NCI-H1417 (cell line): ENCODE measurements at places on chromosomes 3 and 15.

GRCh38 chr15:92812271-92812670, 87.9 kb upstream of the CHD2 start:
- peak; percentile 55 for DNase-seq

GRCh38 chr3:42122261-42123011, 31.3 kb downstream of the TRAK1 start:
- DNase-seq = no peak

DNA sequence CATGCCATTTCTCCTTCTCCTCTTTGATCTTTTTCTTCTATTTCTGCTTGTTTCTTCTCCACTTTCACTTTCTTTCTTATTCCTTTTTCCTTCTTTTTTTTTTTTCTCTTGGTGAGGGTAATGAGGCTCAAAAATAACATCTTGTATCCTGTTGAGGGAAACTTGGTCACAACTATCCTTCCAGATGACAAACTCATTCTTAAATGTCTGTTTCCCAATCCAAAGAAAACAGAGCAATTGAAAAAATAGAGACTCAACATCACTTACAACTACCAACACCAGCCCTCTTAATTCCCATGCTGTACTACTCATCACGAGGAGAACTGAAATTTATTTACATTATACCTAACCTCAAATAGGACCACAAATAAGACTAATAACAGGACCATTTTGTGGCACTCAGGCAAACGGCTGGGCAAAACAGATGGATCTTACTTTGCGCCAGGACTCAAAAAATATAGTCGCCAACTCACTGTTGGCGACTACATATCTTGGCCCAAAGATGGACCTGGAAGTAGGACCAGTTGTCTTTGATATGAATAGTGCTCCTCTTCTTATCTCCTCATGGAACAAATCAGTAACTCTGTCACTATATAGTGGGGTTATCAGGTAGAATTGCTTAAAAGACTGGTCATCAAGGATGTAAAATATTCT, 343.9 kb downstream of the ZBTB20 start:
- DNase-seq = no peak

DNA sequence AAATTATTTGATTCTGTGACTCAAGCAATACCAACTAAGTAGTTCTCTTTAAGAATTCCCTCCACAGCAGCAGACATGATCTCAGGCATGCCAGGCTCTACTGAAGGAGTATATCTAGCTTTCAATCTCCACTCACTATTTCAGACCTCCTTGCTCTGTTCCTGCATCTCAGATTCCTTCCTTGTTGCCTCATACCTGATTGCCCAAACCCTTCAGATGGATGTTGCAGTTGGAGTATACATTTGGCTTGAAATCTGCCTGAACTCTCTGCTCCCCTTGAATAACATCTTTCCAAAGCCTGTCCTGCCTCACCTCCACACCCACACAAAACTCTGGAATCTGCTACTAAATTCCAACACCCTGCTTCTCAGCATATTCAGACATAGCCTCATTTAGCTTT, 19.8 kb upstream of the TM4SF4 start:
- DNase-seq = no peak

DNA sequence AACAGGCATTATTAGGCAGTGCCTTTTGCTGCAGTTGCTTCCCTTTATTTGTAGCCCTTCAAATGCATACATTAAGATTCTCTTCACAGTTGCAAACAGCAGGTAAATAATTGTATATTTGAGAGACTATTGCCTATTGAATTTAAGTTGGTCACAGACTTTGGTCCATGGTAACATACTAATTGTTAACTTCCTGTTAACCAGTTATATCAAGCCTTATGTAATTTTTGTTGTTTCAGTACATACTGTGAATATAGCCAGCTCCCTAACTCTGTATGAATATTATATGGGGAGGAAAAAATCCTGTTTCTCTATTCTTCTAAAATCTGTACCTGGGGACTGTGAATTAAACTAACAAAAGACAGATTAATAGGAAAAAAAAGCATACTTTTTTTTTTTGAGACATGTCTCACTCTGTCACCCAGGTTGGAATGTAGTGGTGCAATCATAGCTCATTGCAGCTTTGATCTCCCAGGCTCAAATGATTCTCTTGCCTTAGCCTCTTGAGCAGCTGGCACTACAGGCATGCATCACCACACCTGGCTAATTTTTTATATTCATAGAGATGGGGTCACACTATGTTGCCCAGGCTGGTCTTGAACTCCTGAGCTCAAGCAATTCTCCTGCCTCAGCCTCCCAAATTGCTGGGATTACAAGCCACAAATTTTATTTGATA, 53.2 kb downstream of the CHL1 start:
- no peak for DNase-seq

DNA sequence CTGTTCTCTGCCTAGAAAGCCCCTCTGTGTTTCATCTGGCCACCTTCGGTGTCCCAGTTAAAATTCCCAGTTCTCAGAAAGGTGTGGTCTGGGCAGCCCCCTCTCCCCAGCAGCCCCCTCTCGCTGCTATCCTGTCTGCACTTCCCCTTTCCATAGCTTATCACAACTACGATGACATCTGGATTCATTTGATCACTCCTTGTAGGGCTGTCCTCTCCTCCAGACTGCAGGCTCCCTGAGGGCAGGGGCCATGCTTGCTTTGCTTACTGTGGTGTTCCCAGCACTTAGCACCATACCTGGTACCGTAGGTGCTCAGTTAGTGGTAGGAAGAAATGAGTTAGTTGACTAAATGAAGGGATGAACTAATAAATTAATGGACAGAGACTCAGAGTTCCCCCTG, 26.3 kb upstream of the GOLGA6C start:
- no peak for DNase-seq

- no peak for DNase-seq
Observed at GRCh38 chr3:78495301-78495700, 1272.5 kb downstream of the ROBO1 start.

DNA sequence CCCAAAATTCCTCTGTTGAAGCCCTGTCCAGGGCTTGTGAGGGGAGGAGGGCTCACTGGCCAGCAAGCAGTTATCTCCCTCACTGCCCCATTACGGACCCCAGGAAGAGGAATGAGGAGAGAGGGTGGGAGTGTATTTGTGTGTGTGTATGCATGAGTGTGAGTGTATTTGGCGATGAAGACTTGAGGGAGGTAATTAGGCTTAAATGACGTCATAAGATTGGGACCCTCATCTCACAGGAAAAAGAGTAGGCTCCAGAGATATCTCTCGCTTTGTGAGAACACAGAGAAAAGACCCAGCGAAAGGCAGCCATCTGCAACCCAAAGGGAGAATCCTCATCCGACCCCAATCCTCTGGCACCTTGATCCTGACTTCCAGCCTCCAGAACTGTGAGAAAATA, 32.2 kb downstream of the ADCY5 start:
- no peak for DNase-seq

GRCh38 chr3:195892105-195893043, 16.0 kb downstream of the TNK2 start:
- peak; percentile 61 for DNase-seq

- no peak for DNase-seq
Observed at GRCh38 chr15:97545799-97546198, 414.7 kb upstream of the ARRDC4 start.

DNA sequence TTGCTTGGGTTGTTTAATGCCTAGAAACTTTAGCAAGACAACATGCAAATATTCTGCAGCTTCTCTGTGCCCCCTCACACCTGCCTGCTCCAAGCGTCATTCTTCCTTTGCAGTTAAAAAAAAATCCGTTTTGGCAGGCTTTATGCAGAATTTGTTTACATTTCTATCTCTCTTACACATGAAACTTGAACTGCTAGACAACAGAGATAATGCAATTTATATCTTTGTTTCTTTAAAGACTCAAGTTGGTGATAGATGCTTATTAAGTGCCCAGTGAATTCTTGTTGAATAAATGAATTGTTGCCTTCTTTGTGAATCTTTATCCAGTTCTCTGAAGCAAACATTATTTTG, 53.2 kb downstream of the CHST2 start:
- no peak for DNase-seq

GRCh38 chr3:138694287-138695007, 85.9 kb downstream of the FAIM start:
- DNase-seq = no peak

DNA sequence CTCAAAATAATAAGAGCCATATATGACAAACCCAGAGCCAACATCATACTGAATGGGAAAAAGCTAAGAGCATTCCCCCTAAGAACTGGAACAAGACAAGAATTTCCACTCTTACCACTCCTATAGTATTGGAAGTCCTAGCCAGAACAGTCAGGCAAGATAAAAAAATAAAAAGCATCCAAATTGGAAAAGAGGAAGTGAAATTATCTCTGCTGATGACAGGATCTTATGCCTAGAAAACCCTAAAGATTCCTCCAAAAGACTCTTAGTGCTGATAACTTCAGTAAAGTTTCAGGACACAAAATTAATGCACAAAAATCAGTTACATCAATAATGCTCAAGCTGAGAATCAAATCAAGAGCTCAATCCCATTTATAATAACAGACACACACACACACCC, 45.9 kb upstream of the SLC2A2 start:
- DNase-seq = no peak

- DNase-seq = no peak
Observed at GRCh38 chr3:38526792-38527191, 30.7 kb downstream of the EXOG start.

DNA sequence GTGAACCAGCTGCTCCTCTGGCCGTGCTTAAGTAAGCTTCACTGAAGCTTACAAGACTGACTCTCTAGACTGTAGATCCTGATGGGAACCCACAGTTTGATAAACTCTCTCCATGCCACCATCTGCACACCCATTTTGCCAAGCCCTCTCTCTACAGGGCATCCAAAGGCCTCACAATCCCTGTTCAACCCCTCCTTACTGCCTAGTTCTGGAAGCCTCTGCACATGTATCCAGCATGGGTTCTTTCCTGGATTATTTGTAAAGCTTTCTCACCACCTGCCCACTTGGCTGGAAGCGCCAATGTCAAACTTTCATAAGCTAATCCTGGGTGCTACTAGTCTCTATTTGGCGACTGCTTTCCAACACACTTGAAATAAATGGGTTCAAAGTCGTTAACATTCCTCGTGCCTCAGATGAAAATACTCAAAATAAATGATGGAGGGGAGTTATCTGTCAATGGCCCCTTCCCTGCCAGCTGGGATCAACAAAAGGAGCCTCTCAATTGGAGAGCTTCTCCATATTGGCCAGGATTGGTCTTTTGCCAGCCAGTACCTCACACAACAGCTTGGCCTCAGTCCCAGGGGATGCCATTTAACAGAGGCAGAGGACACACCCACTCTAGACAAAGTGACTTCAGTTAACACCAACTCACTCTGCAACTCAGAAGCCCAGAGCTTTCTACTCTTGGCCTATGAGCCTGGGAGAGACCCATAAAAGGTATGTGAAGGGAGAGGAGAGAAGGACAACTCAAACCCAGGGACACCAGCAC, 48.1 kb downstream of the SH3BP5 start:
- peak; percentile 91 for DNase-seq

DNA sequence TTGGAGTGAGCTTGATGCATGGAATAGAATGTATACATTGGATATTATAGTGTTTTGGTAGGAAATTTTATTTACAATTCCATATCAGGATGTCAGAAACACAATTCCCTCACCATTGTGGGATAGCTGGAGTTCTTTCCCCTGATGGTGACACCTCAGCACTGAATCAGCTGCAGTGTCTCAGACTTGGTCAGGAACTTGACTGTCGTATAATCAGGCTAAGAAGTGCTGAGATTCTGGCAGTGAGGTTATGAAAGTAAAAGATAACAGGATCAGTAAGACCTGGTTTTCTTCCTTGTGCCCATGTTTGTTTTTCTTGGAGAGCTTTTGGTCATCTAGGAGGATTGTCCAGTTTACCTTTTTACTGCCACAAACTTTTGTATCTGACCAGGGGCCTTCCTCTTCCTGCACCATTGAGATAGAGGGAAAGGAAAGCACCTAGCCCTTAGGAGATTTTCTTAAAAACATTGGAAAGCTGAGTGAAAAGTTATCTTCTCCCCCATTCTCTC, 27.3 kb upstream of the ST3GAL6 start:
- no peak for DNase-seq
